ENCODE measurements at places on chromosomes 16 and 17.

GRCh38 chr17:69511250-69511649, 96.8 kb downstream of the MAP2K6 start:
- DNase-seq, result no peak

GRCh38 chr16:3454631-3455147, 11.2 kb downstream of the NAA60 start:
- no peak for DNase-seq

DNA sequence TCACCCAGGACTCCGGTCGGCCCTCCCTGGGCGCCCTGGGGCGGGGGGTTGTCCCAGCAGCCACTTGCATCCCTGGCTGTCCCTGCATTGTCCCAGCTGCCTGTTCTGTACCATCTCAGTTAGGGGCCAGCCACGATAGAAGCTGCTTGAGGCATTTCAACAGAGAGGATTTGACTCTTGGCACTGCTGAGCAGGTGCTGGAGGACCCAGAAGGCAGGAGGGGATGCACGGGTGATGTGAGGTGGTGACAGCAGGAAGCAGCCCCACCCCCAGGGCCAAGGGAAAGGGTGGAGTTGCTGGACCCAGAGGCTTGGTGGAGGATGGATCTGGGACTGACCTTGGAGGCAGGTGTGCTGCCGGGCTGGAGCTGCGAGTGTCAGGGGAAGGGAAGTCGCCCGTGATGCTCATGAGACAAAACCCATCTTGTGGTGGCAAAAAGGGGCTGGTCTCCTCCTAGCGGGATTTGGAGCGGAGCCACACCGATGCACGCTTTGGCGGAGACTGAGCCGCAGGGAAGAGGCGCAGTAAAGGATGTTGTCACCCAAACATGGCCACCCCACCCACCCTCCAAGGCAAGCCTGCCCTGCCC, 188.0 kb upstream of the GSE1 start:
- peak; percentile 5 for DNase-seq

DNA sequence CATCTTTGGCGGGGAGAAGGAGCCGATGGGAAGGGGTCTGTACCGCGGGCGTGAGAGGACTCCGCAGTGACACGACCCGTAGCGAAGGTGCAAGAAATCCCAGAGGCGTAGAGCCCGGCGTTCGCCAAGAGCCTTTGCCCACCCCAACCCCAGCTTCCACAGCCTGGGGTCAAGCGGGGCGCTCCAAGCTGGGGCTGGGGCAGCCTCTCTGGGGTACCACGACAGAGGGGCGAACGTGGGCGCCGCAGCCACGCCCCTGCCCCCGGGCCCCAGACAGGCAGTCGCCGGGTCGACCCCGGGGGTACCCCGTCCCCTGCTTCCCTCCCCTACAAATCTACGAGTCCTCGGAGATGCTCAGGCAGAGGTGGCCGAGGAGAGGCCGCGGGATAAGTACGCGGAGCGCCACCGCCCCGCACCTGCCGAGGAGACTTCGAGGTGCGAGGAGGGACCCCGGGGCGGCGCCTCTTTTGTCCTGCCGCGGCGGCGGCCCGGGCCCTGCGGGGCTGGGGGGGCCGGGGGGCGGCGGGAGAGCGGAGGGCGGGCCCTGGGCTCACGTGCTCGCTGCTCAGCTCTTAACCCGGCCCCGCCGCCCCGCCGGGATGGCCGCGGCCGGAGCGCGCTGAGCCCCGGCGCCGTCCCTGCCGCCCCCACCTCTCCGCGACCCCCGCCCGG, at the start of gene ADAM11:
TSS of gene ADAM11 (plus strand) at position 575 of the 672 bp plus-strand sequence. CDS start 212 bp downstream, outside the sequence.
- DNase-seq, result no peak

- no peak for DNase-seq
Observed at GRCh38 chr17:42130310-42130936, 7.8 kb downstream of the HSPB9 start.

DNA sequence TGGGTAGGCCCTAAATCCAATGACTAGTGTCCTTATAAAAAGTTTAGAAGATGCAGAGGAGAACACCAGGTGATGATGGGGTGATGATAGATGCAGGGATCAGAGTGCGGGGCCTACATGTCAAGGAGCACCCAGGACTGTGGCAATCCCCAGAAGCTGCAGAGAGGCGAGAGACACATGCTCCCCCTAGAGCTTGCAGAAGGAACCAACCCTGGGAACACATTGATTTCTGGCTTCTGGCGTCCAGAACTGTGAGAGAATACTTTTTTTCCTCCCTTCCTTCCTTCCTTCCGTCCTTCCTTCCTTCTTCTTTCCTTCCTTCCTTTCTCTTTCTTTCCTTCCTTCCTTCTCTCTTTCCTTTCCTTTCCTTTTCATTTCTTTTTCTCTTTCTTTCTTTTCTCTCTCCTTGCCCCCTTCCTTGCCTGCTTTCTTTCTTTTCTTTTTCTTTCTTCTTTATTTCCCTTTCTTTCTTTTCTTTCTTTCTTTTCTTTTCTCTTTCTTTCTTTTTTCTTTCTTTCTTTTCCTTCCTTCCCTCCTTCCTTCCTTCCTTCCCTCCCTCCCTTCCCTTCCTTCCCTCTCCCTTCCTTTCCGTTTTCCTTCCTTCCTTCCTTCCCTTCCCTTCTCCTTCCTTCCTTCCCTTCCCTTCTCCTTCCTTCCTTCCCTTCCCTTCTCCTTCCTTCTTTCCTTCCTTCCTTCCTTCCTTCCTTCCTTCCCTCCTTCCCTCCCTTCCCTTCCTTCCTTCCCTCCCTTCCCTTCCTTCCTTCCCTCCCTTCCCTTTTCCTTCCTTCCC, 134.3 kb downstream of the HAPSTR1 start:
- DNase-seq, result no peak

GRCh38 chr16:74186561-74186971, 110.0 kb upstream of the PSMD7 start:
- DNase-seq, result no peak

GRCh38 chr17:12256380-12256995, 235.8 kb downstream of the MAP2K4 start:
- DNase-seq, result no peak

DNA sequence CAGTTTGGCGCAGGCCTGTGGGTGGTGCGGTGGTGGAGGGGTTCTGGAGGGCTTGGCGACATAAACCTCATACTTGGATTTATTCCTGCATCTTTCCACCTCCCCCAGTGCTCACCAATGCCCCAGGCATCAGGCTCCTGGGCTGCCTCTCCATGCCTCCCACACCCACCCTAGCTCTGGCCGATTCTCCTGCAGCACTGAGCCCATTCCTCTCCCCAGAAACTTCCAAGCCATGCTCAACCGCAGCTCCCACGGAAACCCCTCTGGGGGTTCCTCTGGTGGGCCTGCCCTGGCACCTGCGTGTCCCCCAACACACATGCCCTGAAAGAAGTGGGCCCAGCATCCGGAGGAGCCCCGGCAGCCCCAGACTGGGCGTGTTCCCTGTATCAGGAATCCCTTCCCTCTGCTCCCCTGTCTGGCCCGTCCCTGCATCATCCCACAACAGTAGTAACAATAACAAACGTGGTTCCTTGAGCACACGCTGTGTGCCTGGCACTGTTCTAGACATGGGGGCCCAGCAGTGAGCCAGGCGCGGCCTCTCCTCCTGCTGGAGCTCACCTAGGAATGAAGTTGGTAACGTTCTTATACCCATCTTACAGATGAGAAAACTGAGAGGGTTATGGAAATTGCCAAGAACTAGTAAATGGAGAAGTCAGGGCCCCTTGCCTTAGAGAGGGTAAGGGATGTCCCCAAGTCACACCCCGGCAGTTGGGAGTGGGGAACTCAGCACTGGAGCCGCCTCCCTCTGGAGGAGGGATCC, 2.3 kb downstream of the PRSS21 start:
- DNase-seq, result no peak

GRCh38 chr17:75113798-75114551, 4.2 kb downstream of the ARMC7 start:
- peak; percentile 78 for DNase-seq

DNA sequence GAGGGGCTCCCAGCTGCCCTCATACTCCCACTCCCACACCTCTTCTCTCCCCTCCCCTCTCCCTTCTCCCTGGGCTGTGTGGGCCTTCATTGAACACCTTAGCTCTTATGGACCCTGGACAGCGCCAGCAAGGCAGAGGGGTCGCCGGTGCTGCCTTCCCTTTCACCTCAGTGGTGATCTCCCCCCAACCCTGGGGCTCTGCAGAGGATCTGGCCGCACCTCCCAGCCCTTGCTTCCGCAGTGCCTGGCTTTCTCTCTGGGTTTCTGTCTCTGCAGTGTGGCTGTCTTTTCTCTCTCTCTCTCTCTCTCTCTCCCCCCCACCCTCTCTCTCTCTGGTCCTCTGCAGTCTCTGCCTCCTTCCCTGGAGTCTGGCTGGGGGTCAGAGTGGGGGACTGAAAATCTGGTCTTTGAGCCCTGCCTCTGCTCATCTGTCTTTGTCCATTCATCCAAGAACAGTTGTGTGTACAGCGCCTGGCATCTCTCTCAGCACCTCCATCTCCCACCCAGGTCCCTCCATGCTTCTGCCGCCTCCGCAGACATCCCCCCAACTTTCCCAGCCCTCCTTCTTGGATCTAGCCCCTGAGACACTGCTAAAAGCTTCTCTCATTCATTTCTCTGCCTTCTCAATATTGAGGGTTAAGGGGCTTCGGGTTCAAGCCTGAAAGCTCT, 1.1 kb downstream of the SEZ6L2 start:
- no peak for DNase-seq

DNA sequence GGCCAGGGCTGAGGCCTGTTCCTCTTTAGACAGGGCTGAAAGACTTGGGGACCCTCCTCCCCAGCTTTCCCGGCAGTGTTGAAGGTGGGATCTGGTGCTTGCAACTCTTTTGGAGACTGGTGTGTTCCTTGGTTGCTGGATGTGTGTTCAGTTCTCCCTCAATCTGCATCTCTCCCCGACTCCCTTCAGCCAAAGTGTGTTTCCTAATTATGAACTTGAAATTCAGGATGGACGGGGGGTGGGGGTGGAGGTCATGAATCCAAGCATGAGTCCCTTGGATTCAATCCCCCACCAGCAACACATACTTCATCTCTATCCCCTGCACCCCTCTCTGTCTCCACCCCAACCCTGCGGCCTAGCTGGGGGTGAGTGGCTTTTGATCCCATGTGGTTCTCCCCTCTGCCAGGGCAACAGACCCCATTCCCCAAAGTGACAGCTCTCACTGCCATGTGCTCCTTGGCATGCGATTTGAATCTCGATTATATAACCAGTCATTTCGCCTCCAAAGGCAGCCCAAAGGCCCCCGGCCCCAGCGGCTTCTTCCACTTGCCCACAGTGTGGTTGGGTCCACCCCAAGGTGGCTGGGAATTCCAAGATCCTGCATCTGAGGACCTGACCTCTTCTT, 1.3 kb downstream of the ARHGAP23 start:
- DNase-seq, result no peak

GRCh38 chr17:19541445-19541844, 7.8 kb downstream of the SLC47A1 start:
- no peak for DNase-seq

DNA sequence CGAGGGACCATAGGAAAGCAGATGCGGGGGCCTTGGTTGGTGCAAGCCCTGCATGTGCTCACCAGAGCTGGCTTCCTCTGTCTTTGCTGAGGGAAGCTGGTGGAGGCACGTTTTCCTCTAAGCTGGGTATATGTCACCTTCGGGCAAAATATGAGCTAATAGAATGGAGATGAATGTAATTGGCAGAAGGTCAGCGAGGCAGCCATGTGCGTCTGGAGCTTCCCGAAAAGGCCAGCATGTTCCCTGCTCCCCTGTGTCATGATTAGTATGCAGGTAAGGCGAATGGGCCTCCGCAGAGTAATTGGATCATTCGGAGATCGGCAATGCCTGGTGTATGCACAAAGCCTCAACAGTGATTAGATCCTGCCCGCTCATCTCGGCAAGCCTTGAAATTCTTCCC, 806.2 kb upstream of the EEF2KMT start:
- no peak for DNase-seq

DNA sequence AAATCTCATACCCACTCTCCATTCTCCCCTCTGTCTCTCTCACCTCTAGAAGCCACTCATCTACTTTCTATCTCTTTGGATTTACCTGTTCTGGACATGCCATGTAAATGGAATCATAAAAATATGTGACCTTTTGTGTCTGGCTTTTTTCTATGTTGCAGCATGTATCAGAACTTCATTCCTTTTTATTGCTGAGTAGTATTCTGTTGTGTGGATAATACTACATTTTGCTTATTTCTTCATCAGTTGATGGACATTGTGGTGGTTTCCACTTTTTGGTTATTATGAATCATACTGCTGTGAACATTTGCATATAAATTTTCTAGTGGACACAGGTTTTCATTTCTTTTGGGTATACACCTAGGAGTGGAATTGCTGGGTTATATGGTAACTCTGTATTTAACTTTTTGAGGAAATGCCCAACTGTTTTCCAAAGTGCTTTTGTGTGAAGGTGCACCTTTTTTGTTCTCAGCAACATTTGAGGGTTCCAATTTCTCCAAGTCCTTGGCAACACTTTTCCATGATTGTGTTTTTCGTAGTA, 18.2 kb downstream of the MRTFB start:
- DNase-seq, result no peak

GRCh38 chr17:14205992-14206461, 30.6 kb downstream of the CDRT15 start:
- DNase-seq, result no peak

DNA sequence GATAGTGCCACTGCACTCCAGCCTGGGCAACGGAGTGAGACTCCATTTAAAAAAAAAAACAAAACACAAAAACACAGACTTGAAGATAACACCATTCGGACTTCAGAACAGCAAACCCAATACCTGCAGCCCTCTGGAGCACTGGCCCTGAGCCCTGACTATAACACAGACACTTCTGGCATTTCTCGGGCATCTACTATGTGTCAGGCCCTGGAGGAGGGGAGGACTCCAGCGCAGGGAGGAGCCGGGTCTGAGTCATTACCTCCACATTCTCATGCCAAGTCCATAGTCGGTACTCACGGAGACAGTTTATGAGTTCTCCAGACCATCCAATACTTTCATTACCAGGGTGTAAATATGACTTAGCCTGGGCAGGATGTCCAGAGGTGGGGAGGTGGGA, 48.8 kb downstream of the PITPNM3 start:
- no peak for DNase-seq

GRCh38 chr17:73255671-73256181, 6.0 kb downstream of the CPSF4L start:
- DNase-seq, result peak; percentile 56

DNA sequence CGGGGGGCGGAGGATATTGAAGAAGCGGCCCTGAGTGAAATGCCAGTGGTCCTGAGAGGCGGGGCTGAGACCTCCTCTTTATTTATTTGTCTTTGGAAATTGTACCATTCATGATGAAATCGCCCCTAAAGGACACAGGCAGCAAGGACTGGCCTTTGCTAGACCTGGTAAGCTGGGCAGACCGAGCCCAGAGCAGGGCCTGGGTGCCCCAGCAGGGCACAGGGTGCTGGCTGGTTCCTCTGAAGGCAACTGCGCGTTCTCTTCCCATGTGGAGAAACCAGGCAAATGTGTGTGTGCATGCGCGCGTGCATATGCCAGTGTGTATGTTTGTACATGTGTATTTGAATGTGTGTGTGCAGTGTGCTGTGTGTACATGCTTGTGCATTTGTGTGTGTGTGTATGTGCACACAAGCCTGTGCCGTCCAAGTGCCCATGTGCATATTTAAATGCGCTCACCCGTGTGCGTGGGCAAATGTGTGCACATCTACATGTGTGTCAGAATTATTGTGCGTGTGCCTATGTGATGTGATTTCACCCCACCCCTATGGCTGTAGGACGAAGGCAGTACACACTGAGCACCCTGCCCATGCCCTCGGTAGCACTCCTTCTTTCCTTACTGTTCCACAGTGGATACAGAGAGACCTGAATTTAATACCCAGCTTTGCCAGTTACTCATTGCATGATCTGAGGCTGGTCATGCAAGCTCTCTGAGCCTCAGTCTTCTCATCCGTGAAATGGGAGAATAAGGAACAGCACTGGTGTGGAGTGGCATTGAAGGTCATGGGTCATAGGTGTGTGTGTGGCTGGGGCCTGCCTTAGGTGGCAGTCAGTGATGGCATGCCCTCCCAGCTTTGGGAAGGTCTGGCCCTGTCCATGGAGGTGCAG, 105.2 kb downstream of the CMIP start:
- DNase-seq, result no peak

GRCh38 chr17:75877752-75878173, 618 bp downstream of the TRIM47 start:
- DNase-seq, result peak; percentile 62
